ENCODE measurements at places on chromosomes 13 and 19.
A peak's percentile ranks its signal among the peaks of the same experiment; 100 is the strongest.

GRCh38 chr13:107289540-107289939 is 721.6 kb upstream of the ARGLU1 start:
- no peak for DNase-seq

DNA sequence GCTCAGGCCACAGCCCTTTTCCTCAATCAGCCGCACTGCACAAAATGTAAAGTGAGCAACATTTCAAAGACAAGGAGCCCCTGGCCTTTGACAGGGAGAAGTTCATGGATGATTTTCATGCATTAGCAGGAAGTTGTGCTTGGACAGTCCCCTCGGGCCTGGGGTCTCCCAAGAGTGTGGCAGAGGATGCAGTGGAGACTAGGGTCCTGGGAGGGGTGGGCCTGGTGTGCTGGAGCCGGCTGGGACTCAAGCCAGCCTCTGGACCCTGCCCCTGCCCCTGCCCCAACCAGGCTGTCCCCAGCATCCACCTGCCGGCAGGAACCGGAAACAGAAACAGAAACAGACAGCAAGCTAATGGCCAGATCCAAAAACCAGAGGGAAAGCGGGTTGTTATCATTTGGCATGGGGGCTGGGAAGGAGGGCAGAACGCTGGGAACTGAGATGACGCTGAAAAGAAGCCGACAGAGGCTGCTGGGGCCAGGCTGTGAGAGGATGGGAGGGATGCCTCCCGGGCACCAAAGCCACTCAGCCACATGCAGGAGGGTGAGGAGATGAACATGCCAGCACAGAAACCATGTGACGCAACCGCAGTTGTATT is 2.3 kb downstream of the GAS6 start:
- DNase-seq, result no peak

DNA sequence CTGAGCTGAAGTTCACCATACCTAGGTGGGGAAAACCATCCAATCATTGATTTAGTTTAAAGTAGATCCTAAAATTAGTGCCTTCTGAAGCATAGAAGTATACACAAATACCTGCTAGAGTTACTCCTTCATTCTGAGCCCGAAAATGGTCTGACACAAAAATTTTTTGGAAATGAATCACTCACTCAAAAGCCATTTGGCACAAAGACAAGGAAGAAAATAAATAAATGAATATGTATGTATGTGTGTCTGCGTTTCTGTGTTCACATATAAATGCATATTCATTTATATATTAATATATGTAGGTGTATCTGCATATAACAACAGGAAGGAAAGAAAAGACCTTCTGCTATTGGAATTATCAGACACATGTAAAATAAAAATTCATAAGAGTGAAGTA is 614.4 kb upstream of the PCDH9 start:
- no peak for DNase-seq

DNA sequence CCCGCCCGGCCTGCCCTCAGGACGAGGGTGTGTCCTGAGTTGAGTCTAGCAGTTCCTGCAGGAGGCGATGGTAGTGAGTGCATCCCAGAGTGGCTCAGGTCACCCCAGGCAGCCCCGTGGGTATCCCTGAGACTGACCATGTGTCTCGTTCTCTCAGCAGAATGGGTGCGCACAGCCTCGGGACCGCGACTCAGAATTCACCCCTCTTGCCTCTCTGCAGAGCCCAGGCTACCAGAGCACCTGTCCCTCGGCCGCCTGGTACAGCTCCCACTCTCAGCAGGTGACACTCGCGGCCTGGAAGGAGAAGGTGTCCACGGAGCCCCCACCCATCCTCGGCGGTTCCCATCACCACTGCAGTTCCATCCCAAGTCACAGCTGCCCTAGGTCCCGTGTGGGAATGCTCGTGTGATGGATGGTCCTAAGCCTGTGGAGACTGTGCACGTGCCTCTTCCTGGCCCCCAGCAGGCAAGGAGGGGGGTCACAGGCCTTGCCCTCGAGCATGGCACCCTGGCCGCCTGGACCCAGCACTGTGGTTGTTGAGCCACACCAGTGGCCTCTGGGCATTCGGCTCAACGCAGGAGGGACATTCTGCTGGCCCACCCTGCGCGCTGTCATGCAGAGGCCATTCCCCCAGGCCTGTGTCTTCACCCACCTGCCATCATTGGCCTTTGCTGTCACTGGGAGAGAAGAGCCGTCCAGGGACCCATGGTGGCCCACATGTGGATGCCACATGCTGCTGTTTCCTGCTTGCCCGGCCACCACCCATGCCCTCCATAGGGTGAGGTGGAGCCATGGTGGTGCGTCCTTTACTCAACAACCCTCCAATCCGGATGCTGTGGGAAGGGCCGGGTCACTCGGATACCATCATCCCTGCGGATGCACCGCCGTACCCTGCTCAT is 87.1 kb upstream of the MCF2L start:
- no peak for DNase-seq

DNA sequence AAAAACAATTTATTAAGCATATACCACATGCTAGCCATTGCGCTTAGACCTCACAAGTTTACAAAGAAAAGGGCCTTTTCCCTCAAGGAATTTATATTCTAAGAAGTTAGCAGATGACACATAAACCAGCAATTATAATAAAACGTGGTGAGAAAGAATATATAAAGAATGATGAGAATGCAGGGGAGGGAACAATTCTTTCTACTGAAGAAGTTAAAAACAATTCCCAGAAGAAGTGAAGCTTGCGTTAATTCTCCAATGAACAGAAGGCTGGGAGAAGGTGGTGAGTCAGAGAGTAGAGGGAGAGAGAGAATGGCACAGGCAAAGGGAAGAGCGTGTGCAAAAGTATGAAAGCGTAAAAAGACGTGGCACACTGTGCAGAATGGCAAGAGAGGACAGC is 69.5 kb upstream of the ZDHHC20 start:
- no peak for DNase-seq

- DNase-seq, result no peak
Observed at GRCh38 chr13:28597641-28598040, 61.3 kb upstream of the POMP start.

GRCh38 chr19:9917321-9917720 is 19.0 kb downstream of the OLFM2 start:
- DNase-seq, result no peak

DNA sequence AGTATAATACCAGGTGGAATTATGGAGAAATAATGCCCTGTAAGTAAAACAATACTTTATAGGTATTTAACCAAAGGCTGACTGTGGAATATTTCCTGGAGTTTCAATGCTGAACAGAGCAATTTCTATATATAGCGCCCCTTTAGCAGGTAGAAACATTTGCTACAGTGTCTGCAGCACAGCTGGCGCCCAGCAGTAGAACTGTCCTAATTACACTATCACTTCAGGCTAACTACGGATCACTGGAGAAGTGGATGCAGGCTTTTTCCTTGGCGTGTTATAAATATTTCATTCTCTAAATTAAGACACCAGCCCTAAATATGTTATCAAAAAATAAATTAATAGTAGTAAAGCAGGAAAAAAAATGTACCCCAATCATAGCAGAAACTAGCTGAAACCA is 3.1 kb downstream of the SHISA2 start:
- DNase-seq, result no peak

DNA sequence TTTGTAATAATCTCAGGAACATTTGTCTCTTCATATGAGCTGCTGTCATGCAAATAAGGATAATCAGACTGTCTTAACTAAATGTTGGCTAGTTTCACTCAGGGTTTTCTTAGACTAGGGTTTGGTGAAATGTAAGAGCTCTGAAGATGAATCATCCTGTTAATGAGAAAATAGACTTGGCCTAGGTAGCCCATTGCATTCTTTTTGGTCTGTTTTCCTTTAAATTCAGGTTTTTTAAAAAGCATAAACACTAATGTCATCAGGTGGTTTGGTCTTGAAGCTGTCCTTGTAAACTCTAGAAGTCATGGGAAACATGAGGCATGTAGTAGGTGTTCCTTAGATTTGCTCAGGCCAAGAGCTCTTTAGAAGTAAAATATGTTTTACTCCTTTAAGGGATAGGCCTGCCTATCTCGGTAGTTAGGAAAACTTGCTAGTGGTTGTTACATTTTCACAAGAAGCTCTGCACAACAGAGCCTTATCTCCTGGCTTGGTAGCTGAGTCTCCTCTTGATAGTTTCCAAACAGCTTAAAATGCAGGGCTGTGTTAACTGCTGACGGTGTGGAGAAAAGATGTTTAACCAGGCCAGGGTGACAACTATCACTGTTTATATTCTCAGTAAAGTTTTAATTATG is 62.0 kb upstream of the C1QTNF9B start:
- DNase-seq, result no peak

DNA sequence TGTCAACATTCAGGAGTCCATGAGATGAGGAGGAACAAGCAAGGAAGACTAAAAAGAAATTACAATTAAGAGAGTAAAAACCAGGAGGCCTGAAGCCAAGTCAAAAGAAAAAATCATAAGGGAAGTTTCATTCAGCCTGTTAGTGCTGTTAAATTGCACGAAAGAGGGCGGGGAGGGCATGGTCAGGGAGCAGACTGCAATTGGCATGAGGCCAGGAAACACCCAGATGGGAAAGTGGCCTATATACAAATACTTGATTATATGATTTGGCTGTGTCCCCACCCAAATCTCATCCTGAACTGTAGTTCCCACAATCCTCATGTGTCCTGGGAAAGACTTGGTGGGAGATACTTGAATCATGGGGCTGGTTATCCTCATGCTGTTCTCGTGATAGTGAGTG is 43.9 kb downstream of the TNFSF13B start:
- DNase-seq, result no peak

- DNase-seq, result no peak
Observed at GRCh38 chr13:36979361-36980050, 19.6 kb downstream of the ALG5 start.

DNA sequence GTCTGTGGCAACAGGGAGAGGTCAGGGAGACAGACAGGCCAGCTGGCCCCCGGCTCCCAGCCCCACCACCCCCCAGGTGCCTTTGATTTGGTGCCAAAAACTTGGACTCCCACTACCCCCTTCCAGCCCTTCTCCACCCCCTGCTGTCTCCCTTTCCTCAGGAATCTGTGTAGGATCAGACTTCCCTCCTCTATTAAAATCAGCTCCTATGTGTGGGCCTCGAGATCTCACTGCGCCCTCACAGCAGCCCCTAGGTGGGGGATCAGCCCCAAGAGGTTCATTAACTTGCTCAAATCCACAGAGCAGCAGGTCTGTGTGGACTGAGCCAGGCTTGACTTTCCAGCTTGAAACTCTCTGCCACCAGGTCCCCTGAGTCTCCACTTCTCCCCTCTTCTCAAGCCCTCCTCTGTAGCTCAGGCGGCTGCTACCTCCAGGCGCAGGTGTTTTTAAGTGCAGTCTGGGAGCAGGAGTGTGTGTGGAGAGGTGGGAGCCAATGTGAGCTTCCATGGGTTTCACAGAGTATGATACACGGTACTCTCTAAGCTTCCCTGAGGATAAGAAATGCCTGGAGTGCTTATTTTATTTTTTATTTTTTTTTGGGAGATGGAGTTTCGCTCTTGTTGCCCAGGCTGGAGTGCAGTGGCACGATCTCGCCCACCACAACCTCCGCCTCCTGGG is 1.7 kb downstream of the GAPDHS start:
- no peak for DNase-seq

DNA sequence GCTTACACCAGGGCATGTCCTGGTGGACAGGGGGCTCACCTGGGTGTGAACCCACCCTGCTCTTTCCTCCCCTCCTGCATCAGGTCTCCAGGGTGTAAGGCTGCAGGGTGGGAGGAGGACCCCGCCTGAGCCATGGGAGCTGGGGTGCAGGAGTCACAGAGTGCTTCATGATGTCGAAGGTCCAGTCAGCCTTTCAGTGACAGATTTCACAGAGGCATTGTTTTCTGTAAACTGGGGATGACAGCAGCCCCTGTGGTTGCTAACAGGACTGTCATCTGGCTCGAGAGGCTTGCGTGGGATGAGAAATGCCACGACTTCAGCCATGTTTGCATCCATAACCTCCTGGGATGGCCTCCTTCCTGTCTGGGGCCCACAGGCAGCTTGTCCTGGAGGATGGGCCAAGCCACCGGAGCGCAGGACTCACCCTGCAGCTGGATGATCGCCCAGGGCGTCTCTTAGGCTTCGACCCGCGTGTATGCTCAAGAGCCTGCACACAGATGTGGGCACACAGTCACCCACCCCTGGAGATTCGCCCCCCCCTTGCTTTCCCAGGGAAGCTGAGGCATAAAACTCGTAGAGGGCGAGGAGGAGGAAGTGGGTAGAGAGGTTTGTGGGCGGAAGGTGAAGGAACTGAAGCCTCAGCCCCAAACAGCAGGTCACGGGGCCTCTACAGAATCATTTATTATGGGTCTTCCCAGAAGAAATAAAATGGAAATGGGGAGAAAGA is 4.9 kb downstream of the NANOS3 start:
- DNase-seq, result no peak

GRCh38 chr19:11338569-11339253 is 746 bp downstream of the RAB3D start:
- no peak for DNase-seq

DNA sequence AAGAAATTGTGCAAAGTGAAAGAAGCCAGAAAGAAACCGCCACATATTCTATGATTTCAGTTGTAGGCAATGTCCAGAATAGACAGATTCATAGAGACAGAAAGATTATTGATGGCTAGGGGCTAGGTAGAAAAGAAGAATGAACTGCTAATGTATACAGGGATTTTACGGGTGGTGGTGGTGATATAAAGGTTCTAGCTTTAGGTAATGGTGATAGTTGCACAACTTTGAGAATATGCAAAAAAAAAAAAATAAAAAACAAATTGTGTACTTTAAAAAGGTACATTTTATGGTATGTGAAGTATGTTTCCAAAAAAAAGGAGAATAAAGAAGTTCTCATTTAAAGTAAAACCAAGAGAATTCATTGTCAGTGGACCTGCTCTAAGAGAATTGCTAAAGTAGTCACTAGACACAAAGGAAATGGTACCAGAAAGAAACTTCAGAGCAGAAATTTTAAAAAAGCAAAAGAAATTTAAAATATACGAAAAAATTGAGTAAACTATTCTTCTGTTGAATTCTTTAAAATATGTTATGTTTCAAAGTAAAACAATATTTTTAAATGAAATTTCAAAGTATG is 680.1 kb downstream of the UQCRFS1 start:
- no peak for DNase-seq

GRCh38 chr13:45861322-45861721 is 9.8 kb upstream of the SIAH3 start:
- DNase-seq, result peak; percentile 3

DNA sequence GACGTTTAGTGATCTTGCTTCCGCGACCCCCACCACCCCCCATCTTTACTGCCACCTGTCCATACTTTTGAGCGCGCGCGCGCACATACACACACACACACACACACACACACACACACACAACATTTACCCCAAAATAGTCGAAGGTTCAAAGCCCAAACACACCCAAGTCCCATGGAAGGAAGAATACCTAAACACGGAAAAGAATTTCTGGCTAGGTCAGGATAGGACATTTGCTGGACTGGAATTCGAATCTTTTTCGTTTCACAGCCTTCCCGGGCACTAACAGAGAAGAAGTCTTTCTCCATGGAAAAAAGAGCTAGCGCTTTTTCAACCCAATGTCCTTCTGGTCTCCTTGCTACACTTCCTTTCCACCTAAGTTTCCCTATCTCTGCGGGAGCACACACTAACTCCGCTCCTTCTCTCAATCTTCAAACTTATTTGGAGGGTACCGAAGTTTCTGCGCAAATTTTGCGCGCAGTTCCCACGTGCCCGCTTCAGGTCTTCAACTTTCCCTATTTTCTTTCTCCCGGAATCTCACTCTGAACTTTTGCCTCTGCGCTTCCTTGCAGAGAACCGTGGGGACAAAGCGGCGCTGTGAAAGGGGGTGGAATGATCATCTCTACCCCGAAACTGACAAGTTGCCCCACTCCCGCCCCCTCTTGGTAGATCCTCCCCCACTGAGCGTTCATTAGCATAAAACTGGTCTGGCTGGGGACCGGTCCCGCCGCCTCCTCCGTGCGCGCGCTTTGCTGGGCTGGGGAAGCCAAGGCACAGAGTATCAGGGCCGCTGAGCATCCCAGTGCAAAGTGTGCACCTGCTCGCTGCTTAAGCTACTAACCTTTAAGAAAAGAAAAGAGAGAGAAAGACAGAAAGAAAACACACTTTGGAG is 2.7 kb downstream of the DACH1 start:
- DNase-seq, result no peak
